ENCODE measurements at places on chromosomes 4 and X.

GRCh38 chrX:23525531-23525930 is 141.8 kb upstream of the PRDX4 start:
- no peak for DNase-seq

DNA sequence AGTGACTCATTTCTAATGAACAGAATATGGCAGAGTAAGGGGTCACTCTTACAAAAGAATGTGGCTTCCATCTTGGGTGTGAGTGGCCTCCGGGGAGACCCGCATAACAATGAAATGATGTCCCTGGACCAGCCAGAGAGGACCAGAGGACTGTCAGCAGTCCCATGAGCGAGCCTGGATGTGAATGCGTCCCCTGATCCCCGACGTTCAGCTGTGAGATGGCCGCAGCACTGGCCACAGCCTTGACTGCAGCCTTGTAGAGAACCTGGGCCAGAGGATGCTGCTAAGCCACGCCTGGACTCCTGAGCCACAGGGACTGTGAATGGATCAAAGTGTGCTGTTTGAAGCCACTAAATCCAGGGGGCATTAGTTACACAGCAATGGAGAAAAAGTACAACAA is 53.8 kb downstream of the MTNR1A start:
- no peak for DNase-seq

DNA sequence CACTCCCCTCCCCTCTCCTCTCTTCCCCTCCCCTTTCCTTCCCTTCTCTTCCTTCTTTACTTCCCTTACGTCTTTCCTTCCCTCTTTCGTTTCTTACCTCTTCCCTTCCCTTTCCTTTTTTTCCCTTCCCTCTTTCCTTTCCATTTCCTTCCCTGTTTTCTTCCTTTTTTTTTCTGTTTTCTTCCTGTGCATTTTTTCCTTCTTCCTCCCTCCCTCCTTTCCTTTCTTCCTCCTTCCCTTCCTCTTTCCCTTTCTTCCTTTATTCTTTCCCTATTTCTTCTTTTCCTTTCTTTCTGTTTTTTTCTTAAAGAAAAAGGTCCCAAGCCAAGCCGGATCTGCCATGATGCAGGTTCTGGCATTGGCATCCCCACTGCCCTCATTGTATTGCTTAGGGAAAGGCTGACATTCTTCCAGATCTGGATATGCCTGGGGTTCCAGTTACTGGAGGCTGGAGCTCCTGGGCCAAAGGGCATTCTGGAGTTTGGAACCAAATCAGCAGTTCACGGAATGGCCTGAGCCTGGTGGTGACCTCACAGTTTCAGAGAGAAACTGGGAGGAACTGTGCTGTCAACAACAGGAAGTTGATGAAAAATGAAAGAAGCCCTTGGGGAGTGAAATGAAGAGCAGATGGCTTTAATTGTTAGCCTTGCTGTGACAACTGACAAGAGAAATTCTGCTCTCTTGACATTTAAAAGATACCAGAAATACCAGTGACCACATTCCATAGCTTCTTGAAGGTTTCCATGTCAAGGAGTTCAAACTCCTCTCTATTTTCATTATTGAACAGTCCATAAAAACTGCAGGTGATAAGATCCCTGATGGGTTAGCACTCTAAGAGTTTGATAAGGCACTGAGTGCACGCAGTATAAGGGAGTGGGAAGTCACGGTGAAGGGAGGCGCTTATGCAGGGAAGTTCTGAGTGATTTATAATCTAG is 622.1 kb downstream of the SPRY1 start:
- DNase-seq: no peak

DNA sequence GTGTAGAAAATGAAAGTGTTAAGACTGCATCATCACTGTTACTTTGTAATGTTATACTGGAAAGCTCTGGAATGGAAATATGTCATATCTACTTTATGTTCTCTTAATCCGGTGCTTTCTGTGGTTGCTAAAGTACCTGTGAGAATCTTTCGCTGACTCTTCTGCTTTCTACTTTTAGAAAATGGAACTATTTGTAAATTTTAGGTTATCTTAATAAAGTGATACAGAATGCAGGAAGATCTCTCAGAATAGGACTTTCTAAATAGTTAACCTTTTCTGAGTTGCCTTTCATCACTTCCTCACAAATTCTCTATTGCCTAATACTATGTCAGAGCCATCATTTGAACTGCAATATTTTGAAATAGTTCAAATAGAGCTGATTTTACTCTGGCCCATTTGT is 69.3 kb downstream of the BMP2K start:
- no peak for DNase-seq

DNA sequence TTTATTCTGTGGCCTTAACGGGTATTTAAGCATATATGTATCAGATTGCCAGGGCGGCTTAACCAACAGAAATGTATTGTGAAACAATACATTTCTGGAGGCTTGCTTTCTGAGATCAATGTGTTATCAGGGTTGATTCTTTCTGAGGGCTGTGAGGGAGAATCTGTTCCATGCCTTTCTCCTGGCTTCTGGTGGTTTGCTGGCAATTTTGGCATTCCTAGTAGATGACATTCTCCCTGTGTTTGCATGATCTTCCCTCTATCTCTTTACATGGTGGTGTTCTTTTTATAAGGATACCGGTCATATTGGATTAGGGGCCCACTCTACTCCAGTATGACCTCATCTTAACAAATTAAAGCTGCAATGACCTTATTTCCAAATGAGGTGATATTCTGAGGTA is 16.9 kb upstream of the CEP135 start:
- no peak for DNase-seq

- DNase-seq: peak; percentile 41
Measured at GRCh38 chr4:5808081-5808741, 84.7 kb downstream of the CRMP1 start.

DNA sequence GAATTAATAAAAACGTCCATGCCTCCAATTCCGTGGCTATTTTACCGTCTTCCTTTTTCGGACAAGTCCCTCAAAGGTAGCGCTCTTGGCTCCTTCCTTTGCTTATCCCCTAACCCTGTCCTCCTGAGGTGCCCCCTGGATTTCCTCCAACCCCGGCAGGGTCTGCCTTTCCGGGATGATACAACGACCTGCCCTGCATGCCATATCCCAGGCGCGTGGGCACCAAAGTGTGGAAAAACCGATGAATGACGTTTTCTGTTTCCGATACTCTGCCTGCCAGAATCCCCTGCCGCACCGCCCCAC is 706 bp upstream of the CSTF2 start:
- no peak for DNase-seq

DNA sequence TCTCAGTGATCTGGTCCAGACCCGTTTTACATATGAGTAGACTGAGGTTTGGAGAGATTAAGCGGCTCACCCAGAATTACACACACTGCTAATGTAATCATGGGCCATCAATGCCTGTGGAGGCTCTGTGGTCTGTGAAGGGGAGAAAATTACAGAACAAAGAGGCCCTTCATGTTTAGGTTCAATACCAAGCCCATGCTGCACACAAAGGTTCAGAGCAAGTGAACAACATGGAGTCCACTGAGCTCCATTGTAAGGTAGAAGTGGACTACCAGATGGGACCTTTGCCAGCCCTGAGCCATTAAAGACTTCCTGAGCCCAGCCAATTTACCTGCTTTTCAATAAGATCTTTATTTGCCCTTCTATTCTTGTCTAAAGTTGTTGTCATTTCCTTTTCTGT is 109.8 kb downstream of the LUZP4 start:
- DNase-seq: peak; percentile 54

- DNase-seq: no peak
Measured at GRCh38 chr4:2318885-2319284, 57.0 kb upstream of the MXD4 start.

GRCh38 chr4:185847352-185848097 is 35.5 kb upstream of the SORBS2 start:
- DNase-seq: no peak

Data from NCI-H2081 (cell line).